ENCODE measurements at places on chromosomes 7 and 10. TPM values are rescaled to one million over a fixed set of nuclear protein-coding genes. Genes with fewer than 3 reads are reported as not detected.

The C7orf57 gene
- 0.29 TPM for total RNA-seq

The GIMAP6 gene
- total RNA-seq, result 25.5 TPM

The EEPD1 gene
- total RNA-seq, result 15.7 TPM

The FRMD4A gene
- total RNA-seq, result 2.7 TPM

The GJC3 gene
- not detected for total RNA-seq

The GHRHR gene
- total RNA-seq, result not detected

The SLC18A3 gene
- total RNA-seq, result not detected
